Fibroblast of gingiva (primary cell): ENCODE measurements at places on chromosomes 4 and X.
A peak's percentile ranks its signal among the peaks of the same experiment; 100 is the strongest.

GRCh38 chr4:73021634-73022033 lies 47.9 kb downstream of the COX18 start:
- DNase-seq = peak; percentile 49

- peak; percentile 19 for DNase-seq
Observed at GRCh38 chrX:96576368-96576767, 108.3 kb upstream of the DIAPH2 start.

DNA sequence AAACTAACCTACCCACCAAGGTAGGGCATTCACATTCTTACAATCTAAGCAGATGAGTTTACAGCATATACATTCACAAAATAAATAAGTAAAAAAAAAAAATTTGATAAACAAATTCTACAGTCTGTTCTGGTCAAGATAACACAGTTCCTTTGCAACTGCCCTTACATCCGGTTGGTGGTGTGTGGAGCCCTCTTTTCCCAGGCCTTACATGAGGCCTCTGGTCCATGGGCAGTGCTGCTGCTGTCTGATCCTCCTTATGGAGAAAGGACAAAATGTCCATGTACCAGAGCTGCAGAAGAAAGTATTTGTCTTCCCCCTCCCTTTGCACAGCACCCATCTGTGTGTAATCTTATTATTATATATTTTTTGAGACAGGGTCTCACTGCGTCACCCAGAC lies 2.2 kb upstream of the SEPTIN11 start:
- DNase-seq = no peak

DNA sequence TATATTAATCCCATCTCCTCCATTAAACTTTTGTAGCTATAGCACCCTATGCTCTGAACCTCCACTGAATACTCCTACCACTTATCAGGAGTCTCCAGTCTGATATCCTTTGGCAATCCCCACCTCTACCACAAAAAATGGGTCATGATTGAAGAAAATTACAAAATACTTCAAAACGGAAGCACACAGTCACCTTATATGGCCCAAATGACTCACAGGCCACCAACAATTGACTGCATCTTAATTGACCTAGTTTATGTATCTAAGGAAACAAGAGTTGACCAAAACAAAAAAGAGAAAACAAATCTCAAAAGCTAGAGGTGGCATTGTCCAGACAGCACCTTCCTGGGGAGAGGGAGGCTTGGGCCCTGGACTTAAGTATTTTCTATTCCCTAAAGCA lies 120.0 kb upstream of the DIAPH2 start:
- peak; percentile 57 for DNase-seq

DNA sequence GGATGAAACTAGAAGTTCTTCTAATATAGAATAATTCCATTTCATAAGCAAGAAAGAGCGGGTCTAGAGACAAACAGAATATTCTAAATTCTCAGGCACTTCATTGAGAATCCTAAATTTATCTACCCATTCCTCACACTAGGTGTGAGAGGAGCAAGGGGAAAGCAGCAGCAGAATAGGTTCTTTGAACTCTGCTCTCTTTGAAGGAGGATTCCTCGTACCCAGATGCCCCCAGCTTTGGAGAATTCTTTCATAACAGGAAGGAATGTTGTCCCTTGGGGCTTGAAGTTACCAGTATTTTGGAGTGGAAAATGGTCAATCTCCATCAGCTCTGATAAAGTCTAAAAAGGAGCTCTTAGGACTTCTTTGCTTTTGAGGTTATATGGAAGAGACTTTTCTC lies 59.7 kb upstream of the RASGEF1B start:
- no peak for DNase-seq

GRCh38 chr4:127069675-127070074 lies 563.1 kb upstream of the INTU start:
- DNase-seq = peak; percentile 71

GRCh38 chrX:132088864-132089263 lies 39.0 kb downstream of the FRMD7 start:
- no peak for DNase-seq

- DNase-seq = no peak
Observed at GRCh38 chr4:22932326-22932725, 239.6 kb downstream of the GBA3 start.

DNA sequence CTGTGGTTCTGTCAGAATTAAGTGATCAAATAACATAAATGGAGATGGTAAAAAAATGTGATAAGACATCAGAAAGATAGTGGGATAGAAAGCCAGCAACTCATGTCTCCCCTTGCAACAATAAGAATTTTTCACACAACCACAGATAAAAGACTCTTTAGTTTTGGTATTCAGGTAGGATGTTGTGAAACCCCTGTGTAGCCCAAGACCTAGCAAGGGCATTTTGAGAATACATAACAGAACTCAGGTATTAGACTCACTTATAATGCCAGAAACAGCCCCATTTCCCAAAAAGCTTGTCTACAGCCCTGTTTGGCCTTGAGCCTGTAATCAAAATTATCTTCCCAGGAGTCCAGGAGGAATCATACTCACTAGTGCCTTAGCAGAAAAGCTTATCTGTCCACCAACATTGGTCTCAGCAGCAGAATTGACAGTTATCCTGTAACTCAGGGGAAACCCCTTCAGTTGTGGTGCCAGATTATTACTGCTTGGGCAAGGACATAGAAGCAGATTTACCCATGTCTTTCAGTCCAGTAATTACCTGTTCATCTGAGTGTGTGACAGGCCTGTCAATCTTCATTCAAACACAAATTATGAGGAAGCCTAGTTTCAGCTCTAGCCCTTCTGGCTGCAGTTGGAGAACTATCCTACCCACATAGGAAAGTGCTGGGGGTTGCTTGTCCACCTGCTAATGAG lies 41.0 kb upstream of the UGT2B17 start:
- no peak for DNase-seq

DNA sequence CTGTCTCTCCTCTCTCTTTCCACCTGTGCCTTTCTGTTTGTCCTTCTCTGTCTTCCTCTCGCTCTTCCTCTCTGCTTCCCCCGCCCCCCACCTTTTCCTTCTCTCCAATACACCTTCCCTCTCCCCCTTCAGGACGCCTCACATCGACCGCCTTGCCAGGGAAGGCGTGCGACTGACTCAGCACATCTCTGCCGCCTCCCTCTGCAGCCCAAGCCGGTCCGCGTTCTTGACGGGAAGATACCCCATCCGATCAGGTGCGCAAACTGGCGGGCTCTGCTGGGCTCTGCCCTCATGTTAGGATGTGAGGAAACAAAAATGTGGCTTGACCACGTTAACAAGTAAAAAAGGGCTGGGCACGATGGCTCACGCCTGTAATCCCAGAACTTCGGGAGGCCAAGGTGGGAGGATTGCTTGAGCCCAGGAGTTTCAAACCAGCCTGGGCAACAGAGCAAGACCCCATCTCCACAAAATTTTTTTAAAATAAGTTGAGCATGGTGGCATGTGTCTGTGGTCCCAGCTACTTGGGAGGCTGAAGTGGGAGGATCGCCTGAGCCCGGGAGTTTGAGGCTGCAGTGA lies 35.2 kb downstream of the ARSF start:
- DNase-seq = no peak

DNA sequence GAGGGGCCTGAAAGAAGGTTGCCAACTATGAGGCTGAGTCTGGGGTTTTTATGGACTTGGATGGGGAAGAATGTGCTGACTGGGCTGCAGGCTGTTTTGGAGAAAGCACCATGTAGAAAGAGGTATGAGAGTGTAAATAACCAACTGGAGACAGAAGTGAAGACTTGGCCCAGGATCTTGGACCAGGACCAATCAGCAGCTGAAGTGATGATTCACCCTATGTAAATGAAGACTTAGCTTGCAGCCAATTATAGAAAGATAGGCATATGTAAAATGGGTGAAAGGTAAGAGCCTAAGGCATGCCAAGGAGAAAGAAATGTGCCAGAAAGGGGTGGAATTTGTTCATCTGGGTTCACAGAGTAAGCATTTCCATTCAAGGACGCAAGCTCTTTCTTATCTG lies 856.7 kb upstream of the PRKX start:
- DNase-seq = peak; percentile 23

- DNase-seq = no peak
Observed at GRCh38 chrX:2397229-2398063, 103.3 kb downstream of the DHRSX start.

GRCh38 chrX:110250847-110251246 lies 67.0 kb downstream of the AMMECR1 start:
- DNase-seq = no peak

- no peak for DNase-seq
Observed at GRCh38 chr4:141957416-141957815, 321.0 kb downstream of the IL15 start.
